Posterior cingulate gyrus (tissue), 11 donors: ENCODE measurements at places on chromosomes 13 and 19.

GRCh38 chr19:30449673-30450072, 77.5 kb downstream of the ZNF536 start:
- no peak for DNase-seq

GRCh38 chr13:98105929-98106336, 37.0 kb upstream of the FARP1 start:
- no peak for DNase-seq

- no peak for DNase-seq
Observed at GRCh38 chr13:100811024-100811865, 136.7 kb upstream of the TMTC4 start.

GRCh38 chr13:33410619-33411018, 125.1 kb upstream of the STARD13 start:
- no peak for DNase-seq

GRCh38 chr13:98396071-98396710, 180.7 kb downstream of the STK24 start:
- DNase-seq, result no peak

GRCh38 chr19:18388100-18388959, 2.4 kb downstream of the GDF15 start:
- DNase-seq, result peak; percentile 89

DNA sequence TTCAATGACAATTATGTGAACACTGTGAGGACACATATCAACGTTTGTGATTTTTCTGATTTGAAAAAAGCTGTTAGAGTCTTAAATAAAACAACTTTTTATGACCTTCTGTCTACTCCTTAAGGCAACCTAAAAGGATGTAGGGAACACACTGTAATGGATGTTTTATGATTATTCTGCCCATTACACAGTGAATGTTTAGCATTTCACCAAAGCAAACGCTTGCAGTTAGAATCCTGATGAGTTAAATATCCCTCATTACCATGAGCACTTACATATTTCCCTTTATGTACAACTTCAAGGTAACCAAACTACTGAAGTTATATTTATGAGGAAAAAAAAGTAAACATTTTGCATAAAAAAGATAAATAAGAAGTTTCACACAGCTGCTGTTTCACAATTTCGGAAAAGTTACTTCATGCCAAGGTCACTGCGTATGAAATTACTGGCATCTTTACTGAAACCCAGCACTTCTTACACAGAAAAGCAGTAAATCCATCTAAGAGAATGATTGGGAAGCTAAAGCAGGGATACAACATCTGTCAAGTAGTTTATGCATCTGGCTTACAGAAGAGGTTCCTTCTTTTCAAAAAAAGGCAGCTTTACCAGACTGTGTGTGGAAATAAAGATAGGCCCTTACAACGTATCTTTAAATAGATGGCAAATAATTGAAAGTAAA, 733.7 kb upstream of the ATXN8OS start:
- DNase-seq, result no peak

GRCh38 chr13:68927387-68928026, 1180.1 kb upstream of the ATXN8OS start:
- peak; percentile 9 for DNase-seq

DNA sequence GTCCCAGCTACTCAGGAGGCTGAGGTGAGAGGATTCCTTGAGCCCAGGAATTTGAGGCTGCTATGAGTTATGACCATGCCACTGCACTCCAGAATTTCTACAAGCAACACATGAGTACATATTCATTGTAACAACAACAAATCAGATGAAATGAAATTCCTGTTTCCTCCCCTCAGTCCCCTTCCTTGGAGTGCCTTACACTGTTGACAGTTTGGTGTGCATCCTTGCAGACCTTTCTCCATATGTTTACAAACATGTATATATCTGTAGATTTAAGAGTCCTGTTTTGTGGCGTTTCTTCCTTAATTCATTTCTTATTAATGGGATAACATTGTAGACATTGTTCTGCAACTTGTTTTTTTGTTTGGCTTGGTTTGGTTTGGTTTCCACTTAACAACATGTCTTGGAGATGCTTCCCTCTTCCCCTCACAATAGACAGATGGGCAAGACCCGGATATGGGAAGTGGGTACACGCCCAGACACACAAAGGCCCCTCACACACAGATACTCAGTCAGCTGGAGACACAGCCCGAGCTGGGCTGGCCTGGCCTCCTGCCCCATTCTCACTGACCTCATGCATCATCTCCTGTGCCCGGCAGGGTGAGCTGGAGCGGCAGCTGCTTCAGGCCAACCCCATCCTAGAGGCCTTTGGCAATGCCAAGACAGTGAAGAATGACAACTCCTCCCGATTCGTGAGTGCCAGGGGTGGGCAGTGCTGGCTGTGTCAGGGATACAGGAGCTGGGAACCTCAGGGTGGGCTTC, 21.7 kb downstream of the MYH14 start:
- DNase-seq, result no peak
